ENCODE measurements at places on chromosomes 7 and 10.
A peak's percentile ranks its signal among the peaks of the same experiment; 100 is the strongest.

GRCh38 chr7:71507680-71508602 is 376.0 kb downstream of the GALNT17 start:
- no peak for DNase-seq

DNA sequence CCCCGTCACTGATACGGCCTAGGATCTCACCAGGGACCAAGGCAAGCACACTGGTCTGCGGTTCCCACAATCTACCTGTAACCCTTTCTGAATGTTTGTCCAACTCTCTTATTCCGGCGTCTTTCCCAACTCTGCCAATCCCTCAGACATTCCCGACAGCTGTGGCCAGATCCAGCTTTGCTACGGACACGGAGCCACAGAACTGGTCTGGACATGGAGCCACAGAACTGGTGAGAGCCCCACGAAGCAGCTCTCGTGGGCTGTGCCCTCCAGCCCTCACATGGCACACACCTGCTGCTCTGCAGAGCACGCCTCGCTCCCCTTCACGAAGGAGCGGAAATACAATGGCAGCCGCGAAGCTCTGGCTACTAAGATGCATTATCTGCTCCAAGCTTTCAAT is 376.8 kb downstream of the DNAJB6 start:
- no peak for DNase-seq

GRCh38 chr7:44794331-44794730 is 2.1 kb upstream of the PPIA start:
- no peak for DNase-seq

GRCh38 chr7:139989366-139990141 is 73.2 kb downstream of the PARP12 start:
- DNase-seq, result no peak

- DNase-seq, result no peak
These were observed 6.6 kb downstream of the CPA1 start for GRCh38 chr7:130386876-130387275.

DNA sequence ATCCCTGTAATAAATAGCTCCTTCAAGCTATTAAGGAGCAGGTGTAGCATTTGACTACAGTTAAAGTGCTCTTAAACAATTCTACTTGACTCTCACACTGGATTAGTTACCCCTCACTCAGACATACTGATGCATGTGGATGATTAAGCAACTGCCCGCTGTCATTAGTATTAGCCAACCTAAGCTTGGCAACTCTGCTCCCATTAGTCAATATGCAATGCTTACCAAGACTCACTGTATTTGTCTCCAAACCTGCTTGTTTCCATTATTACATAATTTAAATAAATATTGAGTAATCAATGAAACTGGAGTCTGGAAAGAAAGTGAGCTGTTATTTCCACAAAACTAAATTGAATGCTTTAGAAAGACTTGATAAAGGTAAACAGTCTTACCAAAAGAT is 144.0 kb upstream of the ASAH2 start:
- DNase-seq, result no peak

- no peak for DNase-seq
These were observed 67.0 kb downstream of the OSBPL3 start for GRCh38 chr7:24912874-24913514.

DNA sequence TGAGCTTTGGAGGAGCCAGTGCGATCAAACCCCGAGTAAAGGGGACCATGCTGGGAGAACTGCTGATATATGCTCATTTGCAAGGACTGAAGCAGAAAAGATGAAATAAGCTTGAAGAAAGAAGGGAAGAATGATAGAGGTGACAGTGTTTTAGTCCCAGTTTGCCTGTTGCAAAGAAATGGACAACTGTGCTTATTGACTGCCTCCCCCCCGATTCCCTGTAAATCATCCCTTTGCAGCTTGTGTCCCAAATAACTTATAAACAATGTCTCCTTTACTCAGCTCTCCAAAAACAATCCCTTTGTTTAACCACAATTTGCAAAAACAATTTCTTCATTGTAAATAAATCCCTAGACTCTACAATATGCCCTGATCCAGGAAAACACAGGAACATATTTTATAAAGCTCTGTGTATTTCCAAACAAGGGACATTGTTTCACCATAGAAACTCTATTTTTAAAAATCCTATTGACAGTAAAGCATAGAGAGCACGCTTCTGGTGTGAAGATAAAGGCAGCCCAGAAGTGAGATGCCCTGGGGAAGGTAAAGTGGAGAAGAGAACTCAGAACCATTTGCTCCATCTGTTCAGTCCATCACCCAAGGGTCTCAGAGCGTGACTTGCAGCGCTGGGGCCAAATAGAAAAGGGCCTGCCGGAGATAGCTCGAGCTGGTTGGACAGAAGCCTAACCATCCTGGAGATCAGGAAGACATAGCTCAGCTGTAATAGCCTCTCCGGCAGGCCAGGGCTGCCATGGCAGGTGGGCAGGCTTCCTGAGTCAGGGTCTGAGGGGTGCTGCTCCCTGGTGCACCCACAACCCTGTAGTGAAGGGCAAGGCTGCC is 280.5 kb downstream of the WDR11 start:
- no peak for DNase-seq

DNA sequence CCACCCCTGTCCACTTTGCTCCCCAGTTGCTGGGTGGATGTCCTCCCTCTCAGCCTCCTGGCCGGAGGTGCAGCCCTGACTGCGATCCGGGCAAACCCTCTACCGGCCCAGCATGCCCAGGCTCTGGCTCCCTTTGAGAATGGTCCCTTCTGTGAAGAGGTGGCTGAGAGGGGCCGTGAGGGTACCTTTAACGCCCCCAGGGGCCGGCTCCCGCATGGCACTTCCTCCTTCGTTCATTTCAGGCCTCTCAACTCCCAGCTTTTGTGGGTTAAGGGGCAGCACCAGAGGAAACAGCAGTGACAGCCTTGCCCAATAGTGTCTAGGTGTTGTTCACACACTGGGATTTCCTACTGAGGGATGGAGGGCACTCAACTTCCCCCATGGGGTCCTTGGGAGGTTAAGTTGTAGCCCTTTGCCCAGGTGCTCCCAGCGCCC is 33.2 kb upstream of the HABP2 start:
- no peak for DNase-seq

GRCh38 chr10:71747551-71748523 is 25.5 kb downstream of the VSIR start:
- DNase-seq, result peak; percentile 21

DNA sequence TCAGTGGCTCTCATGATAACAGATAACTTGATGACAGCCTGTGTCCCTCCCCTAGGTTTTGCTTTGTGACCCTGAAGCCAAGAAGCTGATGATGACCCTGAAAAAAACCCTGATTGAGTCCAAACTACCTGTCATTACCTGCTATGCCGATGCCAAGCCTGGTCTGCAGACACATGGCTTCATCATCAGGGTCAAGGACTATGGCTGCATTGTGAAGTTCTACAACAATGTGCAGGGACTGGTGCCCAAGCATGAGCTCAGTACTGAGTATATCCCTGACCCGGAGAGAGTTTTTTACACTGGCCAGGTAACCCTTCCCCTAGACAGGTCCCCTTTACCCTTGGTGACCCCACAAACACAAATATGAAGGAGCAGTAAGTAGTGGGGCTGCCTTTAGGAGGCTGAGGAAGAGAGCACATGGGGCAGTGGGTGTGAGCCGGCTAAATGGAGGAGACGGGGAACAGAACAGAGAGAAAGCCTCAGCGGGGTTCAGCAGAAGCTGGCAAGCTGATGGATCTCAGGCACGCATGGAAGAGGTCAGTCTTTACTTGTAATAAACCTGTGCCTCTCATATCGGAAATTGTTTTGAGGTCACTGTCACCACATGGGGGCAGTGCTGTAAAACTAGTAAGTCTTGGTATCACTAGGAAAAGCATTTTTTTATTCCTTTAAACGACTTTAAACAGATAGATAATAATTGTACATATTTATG is 20.2 kb downstream of the PDCD11 start:
- peak; percentile 49 for DNase-seq

- peak; percentile 36 for DNase-seq
These were observed 36.3 kb downstream of the POT1 start for GRCh38 chr7:124893140-124893827.
